ENCODE measurements at places on chromosomes 3 and 15.

GRCh38 chr3:3836845-3837244, 37.6 kb downstream of the LRRN1 start:
- no peak for DNase-seq

- no peak for DNase-seq
Measured at GRCh38 chr3:127732303-127732702, 59.6 kb downstream of the ABTB1 start.

GRCh38 chr15:89090791-89091626, 2.8 kb downstream of the ABHD2 start:
- DNase-seq = peak; percentile 54

DNA sequence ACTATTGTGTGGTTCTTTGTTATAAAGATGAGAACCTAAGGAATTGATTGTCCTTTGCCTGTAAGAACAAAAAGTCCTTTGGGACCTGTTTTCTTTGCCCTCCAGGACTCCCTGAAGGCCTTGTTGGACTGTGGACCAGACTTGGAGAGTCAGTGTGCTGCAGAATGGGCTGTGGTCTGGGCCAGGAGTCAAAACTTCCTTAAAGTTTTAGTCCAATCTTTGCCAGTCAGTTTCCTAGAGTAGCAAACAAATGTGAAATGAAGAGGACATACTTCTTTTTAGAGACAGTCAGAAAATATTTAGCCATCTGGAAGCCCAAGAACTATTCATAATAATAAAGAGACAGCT, 45.4 kb downstream of the PDE8A start:
- no peak for DNase-seq

All from activated CD4-positive, alpha-beta T cell treated with anti-CD3 and anti-CD28 coated beads, Interleukin-2, amount 10 ng/mL, durations not matched to agents 7 days and 5 days (primary cell).